GM23338 (cell line): ENCODE measurements at places on chromosomes 12 and 14. TPM values are rescaled to one million over a fixed set of nuclear protein-coding genes. Genes with fewer than 3 reads are reported as not detected.
A peak's percentile ranks its signal among the peaks of the same experiment; 100 is the strongest.

- H3K36me3 ChIP-seq: no peaks in the 10 kb centered on the region
- H3K27me3 ChIP-seq: no peaks in the 10 kb centered on the region
- H3K27ac ChIP-seq: no peak overlapping the region
- H3K4me3 ChIP-seq: no peak overlapping the region
Observed at GRCh38 chr14:46058964-46059563, 592.5 kb downstream of the RPL10L start.

Gene ADAM20
- 1.7 and 2.1 TPM in 2 replicates for total RNA-seq

- H3K36me3 ChIP-seq: peaks cover 28% of the 10 kb centered on the region
- no peak overlapping the region for H3K27ac ChIP-seq
- no peaks in the 10 kb centered on the region for H3K27me3 ChIP-seq
- no peak overlapping the region for H3K4me3 ChIP-seq
- DNase-seq: peak; percentile 57
Observed at GRCh38 chr14:33404964-33405574, 466.4 kb downstream of the NPAS3 start.

Gene EAPP
- 25.0 and 31.6 TPM in 2 replicates for total RNA-seq

DNA sequence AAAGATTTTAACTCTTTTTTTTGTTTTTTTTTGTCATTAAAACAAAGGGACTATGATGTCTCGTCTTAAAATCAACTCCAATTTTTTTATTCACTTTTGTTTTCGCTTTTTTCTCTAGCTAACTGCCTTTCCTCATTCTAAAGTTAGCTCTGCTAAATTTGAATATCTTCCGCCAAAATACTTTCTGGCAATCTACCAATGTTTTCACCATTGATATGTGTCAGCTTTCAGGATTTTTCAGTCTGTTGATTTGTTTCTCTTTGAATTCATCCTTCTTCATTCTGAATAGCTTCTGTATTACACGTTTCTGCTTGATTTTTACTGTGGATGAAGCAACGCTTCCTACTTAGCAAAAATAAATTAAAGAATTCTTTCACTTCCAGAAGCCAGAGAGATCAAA is 38.7 kb upstream of the NOVA1 start:
- no peak overlapping the region for H3K4me3 ChIP-seq
- no peak for DNase-seq
- H3K27ac ChIP-seq: no peak overlapping the region
- H3K27me3 ChIP-seq: no peaks in the 10 kb centered on the region

Gene MAP1LC3B2
- 0.54 and 1.3 TPM in 2 replicates for total RNA-seq

- H3K36me3 ChIP-seq: no peaks in the 10 kb centered on the region
- H3K4me1 ChIP-seq: no peaks in the 10 kb centered on the region
- H3K27ac ChIP-seq: no peak overlapping the region
- no peaks in the 10 kb centered on the region for H3K27me3 ChIP-seq
- no peak overlapping the region for H3K4me3 ChIP-seq
Observed at GRCh38 chr12:122449317-122449716, 26.8 kb upstream of the CLIP1 start.

Gene BDKRB1
- total RNA-seq: not detected in 2 replicates

GRCh38 chr12:46763230-46763629 is 62.6 kb downstream of the SLC38A4 start:
- no peak overlapping the region for H3K27ac ChIP-seq
- no peaks in the 10 kb centered on the region for H3K4me1 ChIP-seq
- DNase-seq: no peak
- H3K27me3 ChIP-seq: no peaks in the 10 kb centered on the region
- no peaks in the 10 kb centered on the region for H3K36me3 ChIP-seq
- no peak overlapping the region for H3K4me3 ChIP-seq

DNA sequence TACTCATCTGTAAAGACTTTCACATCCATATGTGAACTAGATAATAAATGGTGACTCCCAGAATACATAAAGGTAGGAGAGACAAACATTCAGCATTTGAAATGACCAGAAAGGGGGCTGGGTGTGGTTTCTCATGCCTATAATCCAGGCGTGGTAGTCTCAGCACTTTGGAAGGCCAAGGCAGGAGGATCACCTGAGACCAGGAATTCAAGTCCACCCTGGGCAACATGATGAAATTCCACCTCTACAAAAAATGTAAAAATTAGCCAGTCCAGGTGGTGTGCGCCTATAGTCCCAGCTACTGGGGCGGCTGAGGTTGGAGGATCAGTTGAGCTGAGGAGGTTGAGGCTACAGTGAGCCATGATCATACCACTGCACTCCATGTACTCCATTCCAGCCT is 4.1 kb upstream of the CS start:
- DNase-seq: no peak
- no peak overlapping the region for H3K27ac ChIP-seq
- no peaks in the 10 kb centered on the region for H3K27me3 ChIP-seq

Gene CLMN
- 5.2 and 5.7 TPM in 2 replicates for total RNA-seq

DNA sequence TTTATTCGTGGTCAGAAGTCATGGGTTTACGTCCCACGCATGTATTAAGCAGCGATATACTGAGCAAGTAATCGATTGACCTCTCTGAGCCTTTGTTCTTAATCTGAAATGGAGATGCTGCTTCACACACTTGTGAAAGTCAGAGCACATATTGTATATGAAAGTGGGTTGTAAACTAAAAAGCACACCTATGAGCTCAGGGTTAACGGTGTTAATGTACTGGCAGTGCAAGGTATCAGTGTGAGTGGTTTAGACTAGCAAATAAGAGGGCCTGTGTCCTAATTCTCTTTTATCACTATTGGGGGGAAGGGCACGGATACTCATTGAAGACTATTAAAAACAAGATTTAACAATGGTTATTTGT is 676 bp downstream of the MRPL42 start:
- H3K27ac ChIP-seq: peak overlapping the region; percentile 94
- DNase-seq: no peak
- no peaks in the 10 kb centered on the region for H3K27me3 ChIP-seq

DNA sequence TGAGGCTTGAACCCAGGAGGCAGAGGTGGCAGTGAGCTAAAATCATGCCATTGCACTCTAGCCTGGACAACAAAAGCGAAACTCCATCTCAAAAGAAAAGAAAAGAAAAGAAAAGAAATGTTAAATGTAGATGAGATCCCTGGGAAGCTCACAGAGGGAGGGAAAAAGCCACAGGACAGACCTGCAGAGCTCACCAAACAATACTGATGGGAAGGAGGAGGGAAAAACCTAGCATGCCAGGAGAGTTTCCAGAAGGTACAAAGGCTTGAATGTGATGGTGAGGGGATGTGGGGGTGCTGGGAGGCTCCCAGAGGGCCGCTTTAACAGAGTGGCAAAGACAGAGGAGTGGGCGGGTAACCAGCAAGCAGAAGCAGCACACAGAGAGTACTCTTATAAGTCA is 72.3 kb downstream of the PTPN21 start:
- no peaks in the 10 kb centered on the region; the same call in 1 of the 2 replicates for H3K36me3 ChIP-seq
- no peaks in the 10 kb centered on the region for H3K27me3 ChIP-seq
- peak overlapping the region; percentile 55; the same call in 1 of the 2 replicates for H3K27ac ChIP-seq

Gene LHX5
- total RNA-seq: not detected in 2 replicates

Gene CCDC88C
- total RNA-seq: 42.1 and 60.7 TPM in 2 replicates

GRCh38 chr14:23365732-23366425 is 907 bp upstream of the EFS start:
- no peaks in the 10 kb centered on the region for H3K36me3 ChIP-seq
- peak; percentile 93 for DNase-seq

DNA sequence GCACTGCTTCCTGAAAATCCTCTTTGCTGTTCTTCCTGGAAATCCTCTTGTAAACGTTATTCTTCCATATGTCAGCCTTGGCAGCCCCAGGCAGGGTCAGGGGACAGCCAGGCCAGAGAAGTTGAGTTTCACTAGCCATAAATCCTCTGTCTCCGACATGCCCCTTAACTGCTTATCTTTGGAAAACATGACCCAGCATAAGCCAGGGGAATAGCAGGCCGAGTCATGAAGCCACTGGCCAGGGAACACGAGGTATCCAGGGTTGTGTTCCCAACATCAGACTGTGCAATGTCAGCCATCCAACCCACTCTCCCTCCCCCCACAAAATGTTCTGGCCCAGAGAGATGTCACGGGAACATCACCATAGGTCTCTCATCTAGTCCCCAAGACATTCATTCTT is 453.9 kb downstream of the MED13L start:
- H3K27ac ChIP-seq: no peak overlapping the region
- no peak for DNase-seq
- no peaks in the 10 kb centered on the region for H3K36me3 ChIP-seq
- no peaks in the 10 kb centered on the region for H3K27me3 ChIP-seq

- no peaks in the 10 kb centered on the region for H3K27me3 ChIP-seq
- no peak overlapping the region for H3K4me3 ChIP-seq
Observed at GRCh38 chr12:94638521-94638920, 11.8 kb downstream of the TMCC3 start.

DNA sequence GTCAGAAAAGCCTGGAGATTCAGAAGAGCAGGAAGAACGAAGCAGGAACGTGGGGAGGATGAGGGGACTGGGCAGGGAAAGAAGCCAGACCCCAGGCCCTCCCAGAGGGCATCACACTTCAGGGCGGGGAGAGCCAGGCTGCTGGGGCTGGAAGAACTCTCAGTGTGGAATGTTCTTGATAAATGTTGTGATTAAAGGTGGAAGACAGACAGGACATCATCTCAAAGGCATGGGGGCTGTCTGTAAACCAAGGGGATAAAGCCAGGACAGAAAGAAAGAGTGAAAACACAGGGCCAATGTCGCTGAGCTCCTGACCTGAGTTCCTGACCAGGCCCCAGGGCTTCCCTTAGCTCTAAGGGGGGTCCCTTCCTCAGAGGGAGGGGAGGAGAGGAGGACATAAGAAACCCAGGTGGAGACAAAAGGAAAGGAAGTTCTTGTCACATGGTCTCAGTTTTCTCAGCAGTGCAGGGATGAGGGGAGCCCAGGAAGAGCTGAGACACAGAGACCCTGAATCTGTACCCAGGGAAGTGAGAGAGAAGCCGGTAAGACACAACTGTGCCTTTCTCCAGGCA is 56.3 kb downstream of the SETD3 start:
- H3K27ac ChIP-seq: peak overlapping the region; percentile 68; the same call in 1 of the 2 replicates
- peaks cover 11% of the 10 kb centered on the region for H3K36me3 ChIP-seq
- DNase-seq: peak; percentile 39
- peaks cover 55% of the 10 kb centered on the region for H3K4me1 ChIP-seq
- H3K4me3 ChIP-seq: no peak overlapping the region
- H3K27me3 ChIP-seq: no peaks in the 10 kb centered on the region

Gene TMEM19
- total RNA-seq: 14.1 and 21.0 TPM in 2 replicates

Gene STRN3
- 39.0 and 40.6 TPM in 2 replicates for total RNA-seq

- no peak overlapping the region for H3K4me3 ChIP-seq
- H3K27ac ChIP-seq: no peak overlapping the region
- no peak for DNase-seq
- H3K27me3 ChIP-seq: no peaks in the 10 kb centered on the region
- H3K36me3 ChIP-seq: no peaks in the 10 kb centered on the region
- no peaks in the 10 kb centered on the region for H3K4me1 ChIP-seq
Observed at GRCh38 chr12:7666595-7666994, 887 bp upstream of the APOBEC1 start.

Gene AKAP3
- total RNA-seq: 1.9 and 3.2 TPM in 2 replicates

GRCh38 chr14:22980672-22981089 is 1.7 kb downstream of the AJUBA start:
- H3K27ac ChIP-seq: peak overlapping the region; percentile 93
- H3K36me3 ChIP-seq: peaks cover 8% of the 10 kb centered on the region; the same call in 1 of the 2 replicates
- peak; percentile 78 for DNase-seq
- peaks cover 41% of the 10 kb centered on the region for H3K4me1 ChIP-seq
- H3K27me3 ChIP-seq: peaks cover 19% of the 10 kb centered on the region
- peak overlapping the region; percentile 70 for H3K4me3 ChIP-seq

Gene MYO1H
- not detected in 2 replicates for total RNA-seq

Gene COPS7A
- 51.9 and 53.9 TPM in 2 replicates for total RNA-seq

DNA sequence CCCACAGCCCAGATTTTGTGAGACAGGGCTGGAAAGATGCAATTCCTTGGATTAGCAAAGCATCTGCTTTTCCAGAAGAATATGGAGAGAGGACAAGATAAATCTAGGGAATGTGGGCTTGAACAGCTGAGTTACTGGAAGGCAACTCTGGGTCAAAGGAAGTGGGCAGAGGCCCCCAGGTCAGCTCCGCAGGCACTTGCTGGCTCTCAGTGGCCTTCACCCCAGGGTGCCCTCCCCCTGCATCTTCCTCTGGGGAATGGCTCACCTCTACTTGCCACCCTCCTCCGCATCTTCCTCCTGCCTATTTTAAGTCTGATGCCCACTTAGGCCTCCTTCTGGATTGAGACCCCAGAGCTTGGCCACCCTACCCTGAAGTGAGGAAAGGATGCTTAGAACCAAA is 10.5 kb upstream of the PNMA1 start:
- no peaks in the 10 kb centered on the region for H3K36me3 ChIP-seq
- peaks cover 34% of the 10 kb centered on the region for H3K4me1 ChIP-seq
- H3K27ac ChIP-seq: no peak overlapping the region

DNA sequence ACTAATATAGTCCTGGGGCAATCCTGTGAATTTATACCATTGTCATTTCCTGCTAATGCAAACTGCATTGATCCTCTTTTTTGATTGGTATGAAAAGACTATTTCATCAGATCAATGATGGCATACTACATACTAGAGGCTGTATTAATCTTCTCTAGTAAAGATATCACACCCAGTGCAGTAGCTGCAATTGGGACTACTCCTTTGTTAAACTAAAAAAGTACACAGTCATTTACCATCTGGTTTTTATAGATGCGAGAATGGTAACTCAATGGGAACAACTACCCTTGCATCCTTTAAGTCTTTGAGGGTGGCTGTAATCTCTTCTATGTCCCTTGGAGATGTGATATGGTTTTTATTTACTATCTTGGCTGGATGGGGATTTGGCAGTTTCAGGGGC is 80.2 kb upstream of the STK38L start:
- no peak overlapping the region for H3K27ac ChIP-seq
- no peak for DNase-seq
- no peak overlapping the region for H3K4me3 ChIP-seq

GRCh38 chr14:52610187-52610586 is 57.6 kb downstream of the GPR137C start:
- H3K27me3 ChIP-seq: no peaks in the 10 kb centered on the region
- H3K4me3 ChIP-seq: no peak overlapping the region
- H3K27ac ChIP-seq: no peak overlapping the region
- DNase-seq: no peak

- DNase-seq: no peak
- no peaks in the 10 kb centered on the region for H3K27me3 ChIP-seq
- H3K4me1 ChIP-seq: peaks cover 22% of the 10 kb centered on the region
Observed at GRCh38 chr12:111196532-111196931, 172.4 kb downstream of the PHETA1 start.

Gene LRRC9
- 2.2 and 2.6 TPM in 2 replicates for total RNA-seq

DNA sequence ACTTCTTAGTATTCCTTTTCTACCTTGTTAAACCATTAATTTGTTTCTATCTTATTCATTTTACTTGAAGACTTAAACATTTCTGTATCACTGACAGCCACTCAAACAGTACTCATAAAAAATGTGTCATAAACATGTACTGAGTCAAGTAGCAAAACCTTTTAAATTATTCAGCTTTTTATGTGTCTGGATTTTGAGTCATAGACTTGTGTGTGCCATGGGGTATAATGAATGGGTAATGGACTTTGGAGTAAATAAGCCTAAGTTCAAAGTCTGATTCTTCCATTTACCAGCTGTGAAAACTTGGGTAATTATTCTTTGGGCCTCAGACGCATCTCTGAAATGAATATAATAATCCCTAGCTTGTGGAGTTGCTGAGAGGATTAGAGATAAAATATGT is 199.0 kb downstream of the RAD51B start:
- no peaks in the 10 kb centered on the region for H3K4me1 ChIP-seq
- H3K4me3 ChIP-seq: no peak overlapping the region
- no peaks in the 10 kb centered on the region; the same call in 1 of the 2 replicates for H3K36me3 ChIP-seq
- H3K27me3 ChIP-seq: no peaks in the 10 kb centered on the region

Gene HOTAIR
- total RNA-seq: not detected in 2 replicates
